HT-29 (cell line): ENCODE measurements at places on chromosomes 12 and 14.

DNA sequence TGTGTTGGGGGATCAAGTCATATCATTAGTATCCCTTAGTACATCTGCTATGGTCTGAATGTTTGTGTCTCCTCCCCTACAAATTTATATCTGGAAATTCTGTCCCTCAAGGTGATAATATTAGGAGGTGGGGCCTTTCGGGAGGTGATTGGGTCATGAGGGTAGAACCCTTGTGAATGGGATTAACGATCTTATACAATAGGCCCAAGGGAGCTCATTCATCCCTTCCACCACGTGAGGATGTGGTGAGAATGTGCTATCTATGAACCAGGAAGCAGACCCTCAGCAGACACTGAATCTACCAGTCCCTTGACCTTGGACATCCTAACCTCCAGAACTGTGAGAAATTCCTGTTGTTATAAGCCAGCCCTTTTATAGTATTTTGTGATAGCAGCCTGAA lies 110.7 kb downstream of the PTCSC3 start:
- DNase-seq, result no peak

DNA sequence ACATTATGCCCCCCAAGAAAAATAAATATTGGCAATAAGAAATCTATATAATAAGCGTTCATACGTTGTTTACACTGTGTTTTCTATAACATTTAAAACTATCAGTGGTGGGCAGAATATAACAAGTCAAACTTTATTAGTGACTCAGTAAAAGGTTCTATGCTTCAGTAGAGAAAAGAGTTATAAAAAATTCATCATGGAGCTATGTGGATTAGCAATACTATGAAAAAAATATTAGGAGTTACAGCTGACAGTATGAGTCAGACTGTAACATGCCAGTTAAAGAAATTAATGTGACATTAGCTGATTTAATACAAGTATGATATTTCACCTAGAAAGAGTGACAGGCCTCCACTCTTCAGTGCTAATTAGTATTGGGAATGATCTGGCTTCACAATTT lies 125.1 kb upstream of the GARIN6 start:
- DNase-seq, result no peak

GRCh38 chr12:38142974-38143373 lies 173.6 kb upstream of the ALG10B start:
- no peak for DNase-seq

- peak; percentile 50 for DNase-seq
Observed at GRCh38 chr14:60092526-60092920, 800 bp downstream of the PCNX4 start.

DNA sequence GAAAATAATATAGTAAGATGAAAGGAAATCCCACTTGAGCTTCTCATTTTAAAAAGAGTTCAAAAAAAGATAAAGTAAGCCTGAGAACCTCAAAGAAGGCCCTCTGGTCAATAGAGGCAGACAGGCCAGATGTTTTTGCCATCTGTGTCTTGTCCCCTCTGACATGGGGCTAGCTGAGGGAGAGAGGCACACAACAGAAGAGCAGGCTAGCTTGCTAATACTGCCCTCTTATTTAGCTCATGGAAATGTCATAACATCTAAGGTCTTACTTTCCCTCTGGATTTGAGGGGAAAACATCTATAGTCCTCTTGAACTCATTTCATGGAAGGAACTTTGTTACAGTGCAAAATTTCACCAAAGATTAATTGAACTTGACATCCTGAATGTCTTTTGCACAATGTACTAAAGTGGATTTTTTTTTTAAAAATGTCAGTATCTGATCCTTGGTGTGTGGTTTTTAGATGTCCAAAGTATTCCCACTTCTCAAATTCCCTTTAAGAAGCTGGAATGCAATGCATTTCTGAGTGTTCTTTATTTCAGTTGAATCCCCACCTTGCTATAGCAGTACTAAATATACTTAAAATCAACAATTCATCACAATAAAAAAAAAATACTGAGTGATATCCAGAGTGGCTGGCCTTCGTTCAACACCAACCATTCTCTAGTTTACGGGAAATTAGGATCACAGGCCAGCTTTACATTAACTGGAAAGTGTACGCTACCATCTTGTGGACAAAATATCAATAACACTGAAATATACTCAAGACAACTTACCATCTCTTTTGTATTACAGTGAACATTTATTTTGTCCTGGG lies 176.7 kb downstream of the PAH start:
- DNase-seq, result peak; percentile 15

- no peak for DNase-seq
Observed at GRCh38 chr12:79347866-79348265, 342.9 kb downstream of the PAWR start.

- DNase-seq, result no peak
Observed at GRCh38 chr12:38911611-38912010, 6.2 kb upstream of the CPNE8 start.

DNA sequence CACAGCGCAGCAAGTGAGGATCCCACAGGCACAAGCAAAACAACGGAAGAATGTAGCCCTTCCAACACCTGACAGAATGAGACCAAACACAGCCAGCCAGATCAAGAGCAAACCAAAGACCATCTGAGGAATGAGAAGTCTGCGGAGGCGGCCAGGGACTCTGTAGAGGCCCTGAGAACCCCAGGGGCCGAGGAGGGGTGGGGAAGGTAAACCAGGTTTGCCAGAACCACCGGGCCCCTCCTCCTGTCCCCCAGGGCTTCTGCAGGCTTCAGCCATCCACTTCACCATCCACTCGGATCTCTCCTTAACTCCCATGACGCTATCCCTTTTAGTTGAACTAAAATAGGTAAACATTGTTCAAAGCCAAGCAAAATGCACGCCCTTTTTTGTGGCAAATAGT lies 37.4 kb downstream of the ZCRB1 start:
- no peak for DNase-seq
